ENCODE measurements at places on chromosomes 2 and 18.

DNA sequence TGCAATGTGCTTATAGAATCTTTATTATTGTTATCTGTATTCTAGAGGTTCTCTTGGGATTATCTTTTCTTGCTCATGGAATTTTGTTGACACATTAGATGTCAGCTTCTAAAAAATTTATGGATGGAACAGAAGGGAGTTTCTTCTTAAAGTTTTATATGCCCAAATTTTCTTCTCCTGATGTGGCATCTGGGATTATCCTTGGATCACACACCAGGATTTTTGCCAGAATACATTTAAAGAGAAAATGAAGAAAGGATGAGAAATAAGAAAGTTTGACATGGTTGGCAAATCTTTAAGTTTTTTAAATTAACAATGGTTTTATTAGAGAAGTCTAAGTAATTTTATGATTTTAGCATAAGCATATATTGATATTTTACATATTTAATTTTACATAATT lies 706.7 kb upstream of the TMEFF2 start:
- DNase-seq, result no peak

DNA sequence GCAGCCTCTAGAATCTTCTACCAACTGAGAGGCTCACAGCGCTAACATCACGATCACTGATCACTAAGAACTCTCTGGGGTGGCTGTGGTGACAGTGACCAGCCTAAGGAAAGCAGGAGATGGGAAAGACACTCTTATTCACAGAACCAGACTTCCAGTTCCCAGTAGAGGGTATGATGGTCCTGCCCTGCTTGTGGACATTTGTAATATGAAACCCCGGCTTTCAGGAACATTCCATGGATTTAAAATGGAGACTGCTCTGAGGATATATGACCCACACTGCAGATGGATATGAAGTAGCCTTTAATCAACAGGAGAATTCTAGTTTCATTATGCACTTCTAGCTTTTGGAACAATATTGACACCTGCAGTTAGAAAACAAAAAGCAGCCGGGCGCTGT lies 131.8 kb downstream of the AFF3 start:
- DNase-seq, result no peak

DNA sequence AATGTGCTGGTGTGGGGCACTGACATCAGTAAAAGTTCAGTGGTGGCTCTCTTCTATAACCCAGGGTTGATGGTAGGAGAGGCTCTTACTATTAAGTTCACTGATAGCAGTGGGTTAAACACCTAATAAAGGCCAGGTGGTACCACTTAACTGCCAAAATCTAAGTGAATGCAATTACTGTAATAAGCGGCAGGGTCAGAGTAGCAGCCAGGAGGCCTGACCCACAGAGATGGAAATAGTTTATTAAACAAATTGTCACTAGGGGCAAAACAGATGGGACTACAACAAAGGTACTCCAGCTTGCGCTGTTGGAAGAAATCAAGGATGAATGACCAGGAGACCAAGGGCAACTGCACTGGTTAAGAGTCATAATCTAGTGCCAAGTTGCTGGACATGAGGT lies 26.6 kb downstream of the ZSWIM2 start:
- no peak for DNase-seq

- no peak for DNase-seq
Measured at GRCh38 chr2:240814946-240815760, 4.9 kb downstream of the KIF1A start.

- no peak for DNase-seq
Measured at GRCh38 chr18:42606886-42607495, 508.5 kb downstream of the RIT2 start.

DNA sequence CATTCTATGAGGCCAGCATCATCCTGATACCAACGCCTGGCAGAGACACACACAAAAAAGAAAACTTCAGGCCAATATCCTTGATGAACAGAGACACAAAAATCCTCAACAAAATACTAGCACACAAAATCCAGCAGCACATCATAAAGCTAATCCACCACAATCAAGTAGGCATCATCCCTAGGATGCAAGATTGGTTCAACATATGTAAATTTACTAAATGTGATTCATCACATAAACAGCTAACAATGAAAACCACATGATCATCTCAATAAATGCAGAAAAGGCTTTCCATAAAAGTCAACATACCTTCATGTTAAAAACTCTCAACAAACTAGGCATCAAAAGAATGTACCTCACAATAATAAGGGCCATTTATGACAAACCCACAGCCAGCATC lies 65.3 kb downstream of the WDPCP start:
- no peak for DNase-seq

DNA sequence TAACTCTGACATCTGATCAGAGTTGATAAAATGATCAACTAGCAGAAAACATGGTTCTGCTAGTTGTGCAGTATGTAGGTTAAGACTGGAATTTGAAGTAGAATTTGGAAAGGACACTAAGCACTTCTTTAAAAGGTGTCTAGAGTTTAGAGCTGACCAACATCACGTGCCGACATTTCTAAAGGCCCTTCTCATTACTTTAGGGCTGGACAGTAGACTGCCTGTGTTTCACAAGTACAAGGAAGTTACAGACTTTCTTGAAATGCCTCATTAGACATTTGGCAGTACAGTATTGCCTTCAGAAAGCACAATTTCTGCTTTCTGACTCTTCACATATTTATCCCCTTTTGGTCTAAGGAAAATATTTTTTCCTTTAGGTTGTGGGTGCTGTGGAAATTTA lies 255.3 kb downstream of the ZNF385B start:
- DNase-seq, result no peak

- DNase-seq, result no peak
Measured at GRCh38 chr2:20663196-20664070, 3.5 kb upstream of the GDF7 start.

GRCh38 chr2:199485732-199486335 lies 28.1 kb upstream of the SATB2 start:
- peak; percentile 15 for DNase-seq

DNA sequence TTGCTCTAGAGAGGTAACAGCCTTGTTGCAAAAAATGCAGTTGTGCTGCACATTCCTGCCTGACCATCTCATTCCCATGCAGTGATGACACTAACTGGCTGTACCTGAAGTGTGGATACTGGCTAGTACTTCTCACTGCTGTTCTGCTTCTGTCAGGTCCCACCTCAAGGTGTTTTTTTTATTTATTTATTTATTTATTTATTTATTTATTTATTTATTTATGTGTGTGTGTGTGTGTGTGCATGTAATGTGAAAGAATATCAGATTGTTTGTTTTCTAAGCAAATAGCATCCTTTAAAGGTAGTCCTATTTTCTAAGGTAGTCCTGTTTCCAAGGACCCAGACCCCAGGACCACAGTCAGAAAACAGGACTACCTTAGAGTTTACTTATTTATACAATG lies 87.2 kb upstream of the SYT4 start:
- DNase-seq, result no peak
